CD4-positive, alpha-beta T cell (primary cell): ENCODE measurements at places on chromosomes 13 and 19. TPM values are rescaled to one million over a fixed set of nuclear protein-coding genes. Genes with fewer than 3 reads are reported as not detected.

The SMAD9 gene
- total RNA-seq, result not detected

The ANGPTL8 gene
- not detected for total RNA-seq

The MEDAG gene
- not detected for total RNA-seq

The DNAAF3 gene
- total RNA-seq, result not detected

The VAV1 gene
- 70.1 TPM for total RNA-seq

The C5AR2 gene
- total RNA-seq, result 0.19 TPM
